ENCODE measurements at places on chromosomes 5 and 9.

DNA sequence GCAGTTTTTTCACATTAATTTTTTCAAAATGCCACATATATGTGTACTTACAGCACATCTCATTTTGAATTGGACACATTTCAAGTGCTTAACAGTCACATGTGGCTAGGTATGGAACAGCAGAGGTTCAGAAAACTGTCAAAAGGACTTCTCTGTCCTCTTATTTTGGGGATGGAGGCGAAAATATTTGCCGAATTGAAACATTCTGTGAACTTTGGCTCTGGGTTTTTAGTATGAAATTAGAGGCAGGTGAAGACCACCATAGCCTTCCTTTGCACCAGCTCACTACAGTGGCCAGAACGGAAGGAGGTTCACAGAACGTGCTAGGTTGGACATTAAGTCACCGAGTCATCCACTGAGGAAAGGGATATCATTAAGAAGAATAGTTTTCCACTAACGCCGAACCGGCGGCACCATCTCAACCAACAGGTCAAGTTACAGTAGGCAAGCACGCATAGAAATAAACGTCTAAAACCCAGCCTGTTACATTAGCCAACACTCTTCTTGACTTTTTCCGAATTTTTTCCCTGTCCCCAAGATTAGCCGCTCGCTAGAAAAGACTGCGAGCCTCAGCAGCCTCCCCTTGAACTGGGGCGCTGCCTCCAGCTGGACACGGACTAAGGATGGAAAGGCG lies 1.8 kb upstream of the TLE4 start:
- DNase-seq = no peak

DNA sequence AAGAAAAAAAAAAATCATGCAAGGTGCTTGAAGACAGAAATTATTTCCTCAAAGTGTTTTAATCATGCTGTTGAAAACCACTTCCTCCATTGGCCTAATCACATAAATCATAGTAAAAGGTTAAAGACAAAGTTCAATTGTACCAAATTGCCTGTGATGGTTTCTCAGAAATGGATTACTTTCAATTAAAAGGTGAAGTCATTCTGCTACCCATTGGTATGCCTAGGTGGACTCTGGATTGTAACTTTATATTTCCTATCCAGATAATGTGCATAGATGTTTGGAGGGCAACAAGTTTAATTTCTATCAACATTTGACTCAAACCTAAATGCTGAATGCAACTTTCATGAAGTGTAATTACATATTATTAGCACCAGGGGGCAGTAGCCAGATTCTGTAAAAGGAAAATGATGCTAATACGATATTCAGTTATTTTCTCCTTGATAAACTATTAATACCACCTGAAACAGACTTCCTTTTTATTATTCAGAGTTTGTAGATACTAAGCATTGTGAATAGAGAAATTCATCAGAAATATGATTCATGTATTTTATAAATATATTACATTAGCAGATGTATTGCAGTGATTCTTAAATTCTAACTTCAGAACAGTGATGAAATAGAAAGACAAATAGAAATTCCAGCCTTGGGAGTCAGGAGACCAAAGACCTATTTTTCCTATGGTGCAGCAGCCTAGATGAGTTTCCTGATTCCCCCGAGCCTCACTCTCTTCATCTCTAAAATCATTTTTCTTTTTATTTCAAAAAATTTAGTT lies 148.2 kb downstream of the CAAP1 start:
- no peak for DNase-seq

- DNase-seq = no peak
Observed at GRCh38 chr5:14309199-14309598, 166.1 kb downstream of the TRIO start.

GRCh38 chr9:3777137-3777536 lies 251.3 kb upstream of the RFX3 start:
- no peak for DNase-seq
